Fibroblast of lung (primary cell): ENCODE measurements at places on chromosomes 7 and 10. TPM values are rescaled to one million over a fixed set of nuclear protein-coding genes. Genes with fewer than 3 reads are reported as not detected.

Gene DLX6
- under 0.01 TPM in 1 of 2 replicates, not detected in the other for total RNA-seq

- no peak for DNase-seq
Observed at GRCh38 chr7:10070899-10071298, 902.8 kb upstream of the PHF14 start.

GRCh38 chr10:17880601-17881000, 71.1 kb upstream of the SLC39A12 start:
- DNase-seq: no peak

GRCh38 chr7:12386313-12386740, 17.3 kb downstream of the VWDE start:
- DNase-seq: no peak

DNA sequence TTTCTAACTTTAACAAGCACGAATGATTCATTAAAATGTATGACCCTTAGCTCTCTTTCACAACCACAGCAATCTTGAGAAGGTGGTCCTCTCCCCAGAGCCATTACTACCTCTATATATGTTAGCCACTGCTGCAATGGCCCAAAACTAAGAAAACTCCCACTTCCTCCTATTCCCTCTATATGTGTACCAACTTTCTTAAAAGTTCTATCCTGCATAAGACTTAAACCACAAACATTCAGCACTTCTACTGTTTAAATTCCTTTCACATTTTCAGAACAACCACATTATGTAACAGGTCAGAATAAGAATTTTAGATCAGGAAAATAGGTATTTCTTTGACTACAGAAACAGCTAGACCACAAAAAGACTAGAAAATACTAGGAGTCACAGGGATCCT, 36.2 kb downstream of the WASL start:
- DNase-seq: peak; percentile 87

GRCh38 chr10:80275756-80276155, 13.7 kb downstream of the MAT1A start:
- DNase-seq: no peak

Gene IFIT1B
- under 0.01 TPM in 1 of 2 replicates, not detected in the other for total RNA-seq

GRCh38 chr10:85558533-85558932, 808.1 kb downstream of the GRID1 start:
- DNase-seq: no peak

DNA sequence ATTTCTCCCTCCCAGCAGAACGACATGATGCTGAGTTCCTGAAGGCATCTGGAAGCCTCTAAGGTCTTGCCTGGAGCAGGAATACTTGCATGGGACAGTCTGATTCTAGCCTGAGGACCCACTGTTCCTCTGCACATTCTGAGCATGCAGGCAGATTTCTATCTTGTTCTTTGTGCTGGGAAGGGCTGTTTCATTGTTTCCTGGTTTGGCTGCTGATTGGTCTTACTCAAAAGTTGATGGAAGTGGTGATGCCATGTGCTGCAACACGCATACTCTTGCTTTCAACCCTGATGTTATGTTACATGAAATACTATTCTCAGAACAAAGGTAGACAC, 307.0 kb downstream of the GATA3 start:
- DNase-seq: no peak

DNA sequence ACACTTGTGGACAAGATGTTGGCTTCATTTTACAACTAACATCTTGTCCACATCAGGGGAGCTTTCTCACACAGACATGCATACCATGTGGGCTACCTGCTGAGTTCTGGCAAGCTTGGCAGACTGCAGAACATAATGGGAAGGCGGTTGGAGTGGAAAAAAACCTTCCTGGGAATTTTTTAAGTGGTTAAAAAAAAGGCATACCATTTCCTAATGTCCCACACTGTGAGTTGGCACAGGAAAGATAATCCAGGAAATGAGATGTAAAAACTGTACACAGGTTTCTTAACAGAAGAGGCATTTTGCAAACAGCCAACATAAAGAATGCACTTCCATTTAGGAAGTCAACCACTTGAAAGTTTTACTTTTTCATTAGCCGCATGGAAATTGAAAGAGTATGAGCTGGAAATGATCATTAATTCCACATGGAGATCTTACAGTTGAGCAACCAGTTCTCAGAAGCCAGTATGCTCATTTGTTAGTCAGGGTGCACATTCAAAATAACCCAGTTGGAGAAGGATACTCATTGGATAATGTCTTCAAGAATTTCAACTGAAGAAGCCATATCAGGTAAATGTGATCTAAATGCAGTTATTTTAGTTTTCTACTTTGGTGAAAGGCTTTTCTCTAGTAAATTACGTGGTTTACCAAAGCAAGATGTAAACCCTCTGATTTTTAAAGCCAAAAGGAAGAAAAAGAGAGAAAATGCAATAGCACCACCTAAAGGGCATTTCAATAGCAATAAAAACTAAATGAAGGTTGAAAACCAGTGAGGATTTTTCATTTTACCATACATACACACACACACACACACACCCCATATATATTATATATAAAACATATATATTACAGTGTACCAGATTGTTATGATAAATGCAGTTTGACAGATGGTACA, 194.0 kb downstream of the TAX1BP1 start:
- DNase-seq: peak; percentile 54
